CD4-positive, alpha-beta T cell treated with Interferon alpha-2 for 1 hour (primary cell): ENCODE measurements at places on chromosomes 11 and 22.
A peak's percentile ranks its signal among the peaks of the same experiment; 100 is the strongest.

DNA sequence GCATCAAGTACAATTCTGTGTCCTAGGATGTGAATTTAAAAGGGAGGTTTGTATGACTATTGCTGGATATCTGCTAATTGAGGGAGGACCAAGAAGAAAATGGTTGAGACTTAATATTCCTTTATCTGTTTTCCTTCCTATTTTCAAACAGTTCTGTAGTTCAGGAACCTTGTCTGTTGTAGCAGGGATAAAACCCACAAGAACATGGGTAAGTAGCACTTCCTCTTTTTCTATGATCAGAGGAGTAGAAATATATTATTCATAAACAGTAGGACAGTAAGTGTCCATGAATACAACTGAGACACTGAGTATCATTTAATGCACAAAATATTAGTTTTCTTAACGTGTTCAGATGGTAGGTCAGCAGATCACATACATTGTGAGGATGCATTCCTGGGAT is 7.6 kb downstream of the MS4A3 start:
- no peak for DNase-seq

GRCh38 chr11:108726077-108726800 is 61.4 kb downstream of the DDX10 start:
- no peak for DNase-seq

- DNase-seq = no peak
Measured at GRCh38 chr11:19718951-19719350, 6.3 kb downstream of the NAV2 start.

GRCh38 chr22:23060612-23061400 is 9.5 kb upstream of the GNAZ start:
- DNase-seq = no peak

- DNase-seq = peak; percentile 5
Measured at GRCh38 chr11:100930185-100930778, 199.3 kb downstream of the PGR start.

DNA sequence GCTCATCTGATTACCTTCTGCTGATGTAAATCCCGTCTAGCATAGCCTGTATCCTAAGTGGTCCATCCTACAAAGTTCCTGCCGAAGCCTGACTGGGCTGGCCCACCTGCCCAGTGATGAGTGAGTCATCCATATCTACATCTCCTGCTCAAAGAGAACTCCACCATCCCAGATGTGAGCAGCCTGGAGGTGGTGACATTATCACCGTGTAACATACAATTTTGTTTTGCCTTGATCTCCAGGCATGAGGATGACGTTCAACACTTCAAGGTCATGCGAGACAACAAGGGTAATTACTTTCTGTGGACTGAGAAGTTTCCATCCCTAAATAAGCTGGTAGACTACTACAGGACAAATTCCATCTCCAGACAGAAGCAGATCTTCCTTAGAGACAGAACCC is 5.6 kb downstream of the TMA7B start:
- DNase-seq = no peak

DNA sequence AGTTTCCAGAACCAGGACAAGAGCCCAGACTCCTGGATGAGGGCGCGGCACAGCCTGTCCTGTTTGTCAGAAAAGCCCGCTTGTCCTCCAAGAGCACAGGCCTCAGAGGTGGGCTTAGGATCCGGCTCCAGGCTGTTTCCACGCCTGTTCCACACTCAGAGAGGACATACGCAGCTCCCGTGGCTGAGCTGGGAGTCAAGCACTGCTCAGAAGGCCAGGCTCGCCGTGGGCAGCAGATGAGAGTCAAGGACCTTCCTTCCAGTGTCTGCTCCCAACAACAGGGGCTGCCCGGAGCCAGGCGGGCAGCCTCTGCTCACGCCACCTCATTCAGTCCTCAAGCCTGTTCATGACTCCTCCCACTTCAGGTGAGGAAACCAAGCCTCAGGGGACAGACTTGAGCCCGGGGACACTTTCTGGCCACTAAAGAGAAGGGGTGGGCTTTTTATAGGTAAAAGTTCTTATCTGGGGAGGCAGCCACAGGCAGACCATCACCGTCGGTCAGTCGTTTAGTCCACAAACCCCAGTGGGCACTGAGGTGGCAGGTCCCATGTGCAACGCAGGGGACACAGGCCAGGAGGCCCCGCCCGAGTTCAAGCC is 3.8 kb downstream of the CYB5R3 start:
- DNase-seq = no peak

GRCh38 chr11:44011797-44012196 is 36.0 kb upstream of the ACCSL start:
- DNase-seq = no peak

DNA sequence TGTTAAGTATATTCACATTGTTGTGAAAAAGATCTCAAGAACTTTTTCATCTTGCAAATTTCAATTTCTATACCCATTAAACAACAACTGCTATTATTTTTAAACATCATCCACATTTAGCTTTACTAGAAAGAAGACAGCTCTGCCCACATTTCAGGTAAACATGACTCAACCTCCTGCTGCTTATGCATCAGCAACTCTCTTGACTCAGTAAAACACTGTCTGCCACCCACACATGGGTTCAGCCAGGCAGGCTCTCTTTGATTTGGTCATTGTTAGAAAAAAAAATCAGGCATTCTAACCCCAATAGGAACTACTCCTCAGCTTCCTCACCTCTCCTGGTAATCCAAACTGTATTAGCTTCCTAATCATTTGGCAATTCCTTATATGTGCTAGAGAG is 5.1 kb upstream of the ENDOD1 start:
- DNase-seq = no peak

DNA sequence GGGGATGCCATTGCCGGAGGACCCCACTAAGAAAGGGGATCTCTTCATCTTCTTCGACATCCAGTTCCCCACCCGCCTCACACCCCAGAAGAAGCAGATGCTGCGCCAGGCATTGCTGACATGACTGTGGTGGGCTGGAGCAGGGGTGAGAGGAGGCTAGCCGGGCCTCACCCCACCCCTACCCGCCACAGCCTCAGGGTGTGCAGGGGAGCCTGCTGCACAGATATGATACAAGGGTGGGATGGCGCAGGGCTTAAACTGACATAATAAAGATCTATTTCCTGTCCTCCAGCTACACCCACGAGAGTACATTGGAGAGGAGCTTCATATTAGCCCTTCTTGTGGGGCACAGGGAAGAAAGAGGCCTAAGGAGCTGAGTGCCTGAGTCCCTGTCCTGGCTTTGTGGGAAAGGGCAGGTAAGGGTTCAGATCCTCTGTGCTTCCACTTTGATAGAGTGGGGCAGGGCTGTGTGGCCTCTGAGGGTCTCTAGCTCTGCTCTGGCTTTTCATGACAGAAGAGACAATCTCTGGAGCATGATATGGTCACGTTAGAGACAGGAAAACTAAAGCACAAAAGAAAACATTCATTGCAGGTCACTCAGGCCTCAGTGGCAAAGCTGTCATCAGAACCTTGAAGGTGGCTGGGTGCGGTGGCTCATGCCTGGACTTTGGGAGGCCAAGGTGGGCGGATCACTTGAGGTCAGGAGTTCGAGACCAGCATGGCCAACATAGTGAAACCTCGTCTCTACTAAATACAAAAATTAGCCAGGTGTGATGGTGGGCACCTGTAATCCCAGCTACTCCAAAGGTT is 12.4 kb downstream of the UCP2 start:
- peak; percentile 60 for DNase-seq

DNA sequence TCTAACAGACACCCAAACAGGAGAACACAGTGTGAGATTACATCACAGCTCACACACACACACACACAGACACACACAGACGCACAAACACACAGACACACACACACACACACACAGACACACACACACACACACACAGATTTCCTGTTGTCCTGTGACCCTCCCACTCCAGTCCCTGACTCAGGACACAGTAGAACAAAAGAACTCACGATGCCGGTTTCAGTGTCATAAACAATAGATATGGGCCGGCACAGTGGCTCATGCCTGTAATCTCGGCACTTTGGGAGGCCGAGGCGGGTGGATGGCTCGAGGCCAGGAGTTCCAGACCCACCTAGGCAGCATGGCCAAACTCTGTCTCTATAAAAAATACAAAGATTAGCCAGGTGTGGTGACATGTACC is 13.8 kb upstream of the KAT5 start:
- DNase-seq = no peak

- DNase-seq = no peak
Measured at GRCh38 chr11:46275964-46276641, 1.4 kb upstream of the CREB3L1 start.

DNA sequence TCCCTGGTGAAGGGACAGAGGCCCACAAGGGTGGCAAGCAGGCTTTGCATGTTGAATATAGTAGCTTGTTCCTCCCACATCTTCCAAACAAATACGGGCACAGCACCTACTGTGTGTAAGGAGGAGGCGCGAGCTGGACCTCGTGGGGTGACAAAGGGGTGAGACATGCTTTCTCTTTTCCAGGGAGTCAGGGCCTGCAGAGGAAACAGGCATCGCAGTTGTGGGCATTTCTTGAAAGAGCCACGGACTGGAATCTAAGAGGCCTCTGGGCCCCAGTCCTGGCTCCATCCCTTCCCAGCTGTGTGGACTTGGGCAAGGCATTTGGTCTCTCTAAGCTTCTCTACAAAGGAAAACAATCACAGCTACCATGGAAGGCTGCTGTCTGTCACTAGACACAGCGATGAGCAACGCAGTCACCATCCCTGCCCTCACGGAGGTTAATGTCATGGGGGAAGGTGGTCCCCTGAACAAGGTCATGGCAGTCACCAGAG is 13.0 kb upstream of the CDC42EP1 start:
- DNase-seq = no peak

GRCh38 chr11:7020183-7020917 is at the start of the genes NLRP14 and ZNF214:
Gene NLRP14, plus strand, starts transcription at chr11:7020479. Its CDS starts 18,108 bp downstream, at chr11:7038587.
Gene ZNF214, minus strand, starts transcription at chr11:7020346. Its CDS starts 17,511 bp downstream, at chr11:7002835.
- DNase-seq = no peak

GRCh38 chr22:37906364-37907008 is 389 bp downstream of the MICALL1 start:
- DNase-seq = peak; percentile 50

- DNase-seq = no peak
Measured at GRCh38 chr11:134701564-134702165, 289.6 kb upstream of the B3GAT1 start.

- DNase-seq = peak; percentile 82
Measured at GRCh38 chr22:23696326-23696851, 5.6 kb downstream of the RGL4 start.

- no peak for DNase-seq
Measured at GRCh38 chr11:73308961-73309919, 1.2 kb downstream of the ARHGEF17 start.

- DNase-seq = no peak
Measured at GRCh38 chr22:35493074-35493473, 47.6 kb upstream of the RASD2 start.

DNA sequence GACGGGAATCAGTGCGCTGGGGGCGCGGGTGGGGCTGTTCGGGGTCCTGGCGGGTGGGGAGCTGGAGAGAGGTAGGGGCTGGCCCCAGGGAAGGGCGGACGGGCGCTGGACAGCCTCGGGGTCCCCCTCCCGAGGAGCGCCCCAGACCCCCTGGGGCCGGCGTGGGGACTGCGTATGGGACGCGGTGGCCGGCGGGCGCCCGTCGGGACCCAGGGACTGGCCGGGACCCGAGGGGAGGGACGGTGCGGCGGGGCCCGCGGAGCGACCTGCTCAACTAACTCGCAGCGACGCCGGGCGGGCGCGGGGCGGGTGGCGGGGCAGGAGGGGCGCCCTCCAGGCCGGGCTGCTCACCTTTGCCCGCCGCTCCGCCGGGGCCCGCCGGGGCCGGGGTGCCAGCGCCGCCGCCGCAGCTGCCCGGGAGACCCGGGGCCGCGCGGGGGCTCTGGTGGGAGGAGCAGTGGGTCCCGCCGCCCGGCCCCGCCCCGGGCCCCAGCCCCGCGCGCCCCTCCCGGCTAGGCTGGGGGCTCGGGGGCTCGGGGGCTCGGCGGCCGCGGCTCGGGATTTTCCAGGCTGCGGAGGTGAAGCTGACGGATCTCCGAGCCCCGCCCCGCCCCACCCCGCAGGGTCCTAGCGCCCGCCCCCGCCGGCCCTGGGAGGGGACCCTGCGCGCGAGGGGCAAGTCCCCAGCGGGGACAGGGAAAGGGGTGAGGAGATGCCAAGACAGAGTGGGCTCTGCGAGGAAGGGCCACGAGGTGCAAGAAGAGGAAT is 12.3 kb downstream of the STARD10 start:
- peak; percentile 73 for DNase-seq

- DNase-seq = no peak
Measured at GRCh38 chr11:128497061-128497775, 90.1 kb downstream of the ETS1 start.

- DNase-seq = no peak
Measured at GRCh38 chr22:48054596-48054995, 1292.1 kb downstream of the TBC1D22A start.

DNA sequence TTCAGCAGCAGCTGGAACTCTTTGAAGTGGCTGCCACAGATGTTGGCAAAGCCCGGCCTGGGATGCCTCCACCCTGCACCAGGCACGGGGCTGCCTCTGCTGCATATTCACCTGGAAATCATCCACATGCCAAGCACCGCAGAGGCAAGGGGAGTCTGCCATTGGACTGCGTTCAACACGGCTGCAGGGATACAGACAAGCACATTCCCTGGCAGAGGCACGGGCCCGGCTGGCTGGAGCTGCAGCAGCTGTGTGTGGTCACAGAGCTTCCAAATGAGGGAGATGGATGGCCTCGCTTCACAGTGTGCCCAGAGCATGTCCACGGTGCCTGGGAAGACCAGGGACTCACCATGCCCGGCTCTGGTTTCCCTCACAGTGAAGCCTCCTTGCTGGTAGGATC is 1378.9 kb downstream of the TBC1D22A start:
- DNase-seq = no peak

- no peak for DNase-seq
Measured at GRCh38 chr11:96186806-96187205, 156.2 kb downstream of the MAML2 start.

GRCh38 chr22:17265649-17266248 is 46.5 kb upstream of the ADA2 start:
- DNase-seq = no peak

GRCh38 chr22:45318558-45319323 is 9.0 kb downstream of the FAM118A start:
- DNase-seq = peak; percentile 89

DNA sequence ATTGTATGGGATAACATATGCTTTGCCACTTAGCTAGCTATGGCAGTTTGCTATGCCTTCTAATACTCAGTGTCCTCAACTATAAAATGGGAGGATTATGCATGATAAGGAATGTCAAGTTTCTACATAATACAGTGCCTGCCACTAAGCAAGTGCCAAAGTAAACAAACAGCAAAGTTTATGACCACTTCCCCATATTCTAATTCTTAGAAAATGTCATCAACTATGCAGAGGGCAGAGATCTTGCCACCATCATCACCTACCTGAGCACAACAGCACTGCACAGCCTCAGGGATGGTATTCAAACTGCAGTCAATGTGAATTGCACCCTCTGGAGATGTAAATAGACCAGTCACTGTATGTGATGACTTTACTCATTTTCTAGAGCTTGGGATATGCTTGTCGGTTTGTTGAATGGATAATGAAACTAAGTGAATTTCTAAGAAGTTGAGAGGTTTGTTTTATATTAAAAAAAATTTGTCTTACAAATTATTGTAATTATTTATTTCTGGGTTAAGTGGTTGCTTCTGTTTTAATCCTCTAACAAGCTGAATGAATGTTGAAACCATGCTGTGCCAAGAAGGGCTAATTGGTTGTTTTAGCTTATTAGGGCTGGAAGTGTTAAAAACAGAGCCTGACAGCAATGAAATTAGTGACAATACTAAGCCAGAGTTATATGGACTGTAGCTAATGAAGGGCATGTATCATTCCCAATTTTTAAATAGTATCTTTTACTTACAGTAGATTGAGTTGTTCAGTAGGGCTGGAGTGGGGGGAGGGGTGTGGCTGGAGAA is 398.4 kb downstream of the CNTN5 start:
- no peak for DNase-seq
